ENCODE measurements at places on chromosomes 6 and 20.

- no peak for DNase-seq
These were observed 30.7 kb downstream of the ZFAND3 start for GRCh38 chr6:37850260-37850659.

GRCh38 chr6:109325400-109325801 is 56.9 kb downstream of the CD164 start:
- DNase-seq, result no peak

DNA sequence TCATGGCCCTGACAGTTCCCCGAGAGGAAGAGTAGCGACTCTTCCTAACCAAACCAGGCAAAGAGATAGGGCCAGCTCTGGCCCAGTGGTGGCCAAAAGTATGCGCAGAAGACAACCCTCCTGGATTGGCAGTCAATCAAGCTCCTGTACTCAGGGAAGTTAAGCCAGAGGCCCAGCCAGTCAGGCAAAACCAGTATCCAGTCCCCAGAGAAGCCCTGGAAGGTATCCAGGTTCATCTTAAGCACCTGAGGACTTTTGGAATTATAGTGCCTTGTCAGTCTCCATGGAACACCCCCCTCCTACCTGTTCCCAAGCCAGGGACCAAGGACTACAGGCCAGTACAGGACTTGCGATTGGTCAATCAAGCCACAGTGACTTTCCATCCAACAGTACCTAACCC is 298.3 kb downstream of the RNGTT start:
- no peak for DNase-seq

DNA sequence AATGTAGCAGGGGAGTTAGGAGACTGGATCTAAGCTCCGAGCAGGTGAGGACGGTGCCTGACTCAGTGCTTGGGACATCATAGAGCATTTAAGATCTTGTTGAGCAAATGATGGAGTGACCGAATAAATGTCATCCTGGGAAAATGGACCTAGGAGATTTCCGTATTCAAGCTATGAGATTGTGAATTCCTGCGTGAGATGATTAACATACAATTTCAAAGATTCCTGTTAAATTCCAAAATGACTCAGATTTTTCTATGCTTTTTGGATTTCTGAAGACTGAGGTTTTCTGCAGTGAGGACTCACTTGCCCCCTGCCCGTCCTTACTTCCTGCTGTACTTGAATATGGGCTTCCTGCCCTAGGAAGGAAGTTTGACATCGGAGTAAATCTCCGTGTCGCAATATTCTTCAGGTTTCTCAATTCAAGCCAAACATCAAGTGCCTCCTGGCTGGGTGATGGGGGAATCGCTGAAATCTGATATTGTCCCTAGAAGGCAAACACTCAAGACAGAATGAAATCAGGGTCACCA is 5.2 kb downstream of the SYTL3 start:
- no peak for DNase-seq

DNA sequence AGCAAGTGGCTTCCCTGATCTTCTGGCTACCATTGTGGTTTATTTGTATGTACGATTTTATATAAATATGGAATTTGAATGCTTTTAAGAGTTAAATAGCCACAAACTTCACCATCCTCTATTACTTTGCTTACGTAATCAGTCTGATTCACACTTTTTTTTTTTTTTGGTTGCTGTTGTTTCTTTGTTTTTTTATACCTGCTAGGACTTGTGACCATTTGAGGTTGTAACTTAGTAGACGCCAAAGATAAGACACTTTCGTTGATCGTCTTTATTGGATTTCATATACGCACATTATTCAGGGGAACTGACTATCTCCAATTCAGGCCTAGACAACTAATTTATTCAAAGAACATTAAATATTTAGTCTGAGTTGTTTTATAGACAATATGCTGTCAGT is 559.0 kb downstream of the CBLN4 start:
- DNase-seq, result no peak

DNA sequence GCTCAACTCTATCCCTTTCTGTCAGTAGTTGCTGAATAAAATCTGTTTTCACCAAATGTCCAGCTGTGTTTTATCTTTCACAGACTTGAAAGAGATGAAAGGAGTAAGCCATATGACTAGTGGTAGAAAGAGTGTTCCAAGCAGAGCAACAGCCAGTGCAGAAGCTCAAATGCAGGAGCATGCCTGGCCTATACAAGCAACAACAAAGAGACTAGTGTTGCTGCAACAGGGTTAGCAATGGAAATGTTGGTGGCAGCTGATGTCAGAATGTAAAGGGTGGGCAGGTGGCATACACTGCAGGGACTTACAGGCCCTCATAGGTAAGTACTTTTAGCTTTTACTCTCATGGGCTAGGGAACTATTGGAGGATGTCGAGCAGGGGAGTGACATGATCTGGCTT is 5.2 kb upstream of the HINT3 start:
- DNase-seq, result no peak

DNA sequence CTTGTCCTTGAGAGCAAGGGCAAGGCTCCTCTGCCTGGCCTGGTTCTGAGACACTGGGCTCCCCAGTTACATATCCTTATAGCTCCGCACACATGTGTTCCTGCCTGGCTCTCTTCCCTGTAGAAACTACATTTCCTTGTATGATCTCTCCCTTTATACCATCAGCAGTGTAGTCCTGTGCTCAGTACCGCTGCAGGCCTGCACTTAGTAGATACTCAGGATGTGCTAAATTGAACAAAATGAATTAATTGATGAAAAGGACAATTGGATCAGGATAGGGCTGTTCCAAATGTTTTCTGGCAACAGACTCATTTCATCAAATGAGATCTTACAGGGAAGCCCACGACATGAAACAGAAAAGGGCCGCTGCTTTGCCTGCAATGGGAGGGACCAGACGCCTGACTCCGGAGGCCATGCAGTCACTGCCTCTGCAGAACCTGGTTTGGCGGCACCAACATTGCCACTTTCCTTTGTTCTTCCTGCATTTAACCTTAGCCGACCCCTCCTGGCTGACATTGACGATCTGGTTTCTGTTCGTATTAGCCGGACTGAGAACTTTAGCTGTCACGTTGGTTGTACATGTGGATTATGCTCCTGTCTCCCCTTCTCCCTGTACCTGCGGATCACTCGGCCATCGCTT is 53.3 kb downstream of the CHMP4B start:
- DNase-seq, result no peak

Measured in effector CD4-positive, alpha-beta T cell (primary cell).